ENCODE measurements at places on chromosomes 5 and 9.

GRCh38 chr5:158463938-158464337 is 605.0 kb upstream of the CLINT1 start:
- peak; percentile 6 for DNase-seq

- DNase-seq: no peak
These were observed 59.9 kb downstream of the ZFAND5 start for GRCh38 chr9:72305102-72305546.

GRCh38 chr5:108634617-108635288 is 112.9 kb upstream of the FER start:
- DNase-seq: no peak

DNA sequence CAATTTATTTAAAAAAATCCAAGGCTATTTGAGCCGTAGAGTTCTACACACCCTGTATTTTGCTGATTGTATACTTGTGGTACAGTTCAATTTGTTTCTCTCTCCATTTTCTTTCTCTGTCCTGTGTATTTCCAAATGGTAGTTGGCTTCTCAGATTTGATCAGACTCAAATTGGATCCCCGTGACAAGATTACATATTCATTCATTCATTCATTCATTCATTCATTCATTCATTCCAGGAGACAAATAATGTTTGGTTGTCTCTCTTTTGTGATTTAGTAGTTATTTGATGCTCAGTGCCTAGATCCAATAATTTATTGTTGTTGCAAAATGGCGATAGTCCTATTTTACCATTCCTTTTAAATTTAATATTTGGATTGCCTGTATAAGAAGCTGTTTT is 292.8 kb upstream of the RIOK2 start:
- DNase-seq: no peak

GRCh38 chr9:86287013-86287412 is 4.7 kb upstream of the ISCA1 start:
- DNase-seq: no peak

DNA sequence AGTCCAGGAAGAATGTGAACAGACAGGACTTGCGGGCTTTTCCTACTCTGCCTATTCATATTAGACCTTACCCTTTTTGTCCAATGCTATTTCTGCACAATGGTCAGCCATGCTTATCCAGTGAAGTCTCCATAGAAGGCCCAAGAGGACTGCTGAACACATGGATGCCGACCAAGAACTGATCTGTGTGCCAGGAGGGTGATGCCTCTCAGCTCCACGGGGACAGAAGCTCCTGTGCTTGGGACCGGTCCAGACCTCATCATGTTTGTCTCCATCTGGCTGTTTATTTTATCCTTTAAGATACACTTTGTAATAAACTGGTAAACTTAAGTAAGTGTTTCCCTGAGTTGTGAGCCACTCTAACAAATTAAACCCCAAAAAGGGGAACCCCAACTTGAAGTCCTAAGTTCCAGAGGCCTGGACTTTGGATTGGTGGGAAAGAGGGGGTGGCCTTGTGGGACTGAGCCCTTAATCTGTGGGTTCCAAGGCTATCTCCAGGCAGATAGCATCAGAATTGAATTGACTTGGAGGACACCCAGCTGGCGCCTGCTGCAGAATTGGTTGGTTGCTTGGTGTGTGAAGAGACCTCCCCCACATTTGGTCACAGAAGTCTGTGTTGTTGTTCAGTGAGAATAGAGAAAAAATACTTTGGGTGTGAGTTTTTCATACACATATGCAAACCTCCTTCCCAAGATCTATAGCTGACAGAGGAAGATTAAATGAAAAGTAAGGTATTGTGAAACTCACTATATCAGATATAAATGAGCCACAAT is 57.9 kb upstream of the ANKH start:
- DNase-seq: no peak

- no peak for DNase-seq
These were observed 114.6 kb upstream of the SLC12A2 start for GRCh38 chr5:127969002-127969401.

DNA sequence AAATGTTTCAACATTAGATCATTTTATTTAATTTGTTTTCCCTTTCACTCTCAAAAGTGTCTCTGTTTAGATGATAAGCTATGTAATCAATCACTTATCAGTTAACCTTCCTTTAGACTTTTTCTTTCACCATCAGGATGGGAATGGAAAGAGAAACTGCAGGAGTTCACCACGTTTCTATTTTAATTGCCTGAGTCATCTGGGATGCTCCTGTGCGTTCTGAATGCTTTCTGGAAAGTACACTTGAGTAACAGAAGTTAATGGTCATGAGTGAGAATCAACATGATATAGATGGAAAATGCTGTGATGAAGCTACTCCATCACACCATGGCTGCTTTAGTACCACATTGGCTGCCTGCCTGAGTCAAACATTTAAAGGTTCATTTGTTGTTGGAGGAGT is 783.3 kb upstream of the CDH9 start:
- no peak for DNase-seq

DNA sequence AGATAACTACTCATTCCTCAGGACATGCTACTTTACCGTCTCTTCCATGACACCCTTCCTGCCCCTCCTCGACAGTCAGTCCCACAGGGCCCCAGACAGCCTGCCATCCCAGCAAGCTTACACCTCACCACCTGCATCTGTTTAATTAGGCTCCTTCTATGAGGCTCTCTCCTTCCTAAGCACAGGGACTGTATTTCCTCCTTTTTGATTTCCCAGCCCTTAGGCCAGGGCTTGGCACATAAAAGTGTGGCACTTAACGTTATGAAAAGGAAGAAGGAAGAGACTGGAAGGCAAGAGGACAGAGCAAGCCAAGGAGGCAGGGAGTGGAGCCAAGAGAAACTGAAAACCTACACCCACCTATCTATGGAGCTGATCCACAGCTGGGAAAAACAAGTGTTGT is 146.8 kb downstream of the SIL1 start:
- no peak for DNase-seq

- no peak for DNase-seq
These were observed 173.7 kb downstream of the GABRB2 start for GRCh38 chr5:161372682-161373344.

DNA sequence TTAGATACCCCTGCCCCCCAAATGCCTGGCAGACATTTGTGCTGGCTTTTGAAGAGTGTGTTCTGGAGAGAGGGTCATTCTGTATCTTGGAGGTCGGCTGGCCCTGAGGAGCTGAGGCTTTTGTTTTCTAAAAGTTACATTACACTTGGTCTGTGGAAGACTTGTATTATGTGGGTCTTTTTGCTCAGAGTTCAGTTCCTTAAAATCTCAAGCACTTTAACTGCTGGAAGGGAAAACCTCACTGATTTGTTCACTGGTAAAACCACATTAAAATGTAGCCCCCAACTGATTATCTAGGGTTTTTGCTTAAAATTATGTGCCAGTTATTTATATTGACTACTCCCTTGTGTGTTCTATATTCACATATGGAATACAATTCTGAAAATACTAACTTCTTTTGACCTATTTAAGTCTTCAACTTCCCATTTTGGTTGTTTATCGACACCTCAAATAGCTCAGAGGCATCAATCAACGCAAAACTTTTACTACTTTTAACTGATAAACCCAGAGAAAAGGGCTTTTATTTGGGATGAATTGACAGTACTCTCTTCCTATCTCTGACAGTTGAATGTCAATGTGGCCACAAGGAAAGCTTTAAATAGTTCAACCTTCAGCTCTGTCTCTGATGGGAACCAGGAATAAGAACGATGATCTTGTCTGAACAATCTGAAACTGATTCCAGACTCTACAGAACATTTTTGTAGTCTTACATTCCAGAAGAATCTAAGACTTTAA is 54.0 kb upstream of the MAP3K1 start:
- DNase-seq: no peak

DNA sequence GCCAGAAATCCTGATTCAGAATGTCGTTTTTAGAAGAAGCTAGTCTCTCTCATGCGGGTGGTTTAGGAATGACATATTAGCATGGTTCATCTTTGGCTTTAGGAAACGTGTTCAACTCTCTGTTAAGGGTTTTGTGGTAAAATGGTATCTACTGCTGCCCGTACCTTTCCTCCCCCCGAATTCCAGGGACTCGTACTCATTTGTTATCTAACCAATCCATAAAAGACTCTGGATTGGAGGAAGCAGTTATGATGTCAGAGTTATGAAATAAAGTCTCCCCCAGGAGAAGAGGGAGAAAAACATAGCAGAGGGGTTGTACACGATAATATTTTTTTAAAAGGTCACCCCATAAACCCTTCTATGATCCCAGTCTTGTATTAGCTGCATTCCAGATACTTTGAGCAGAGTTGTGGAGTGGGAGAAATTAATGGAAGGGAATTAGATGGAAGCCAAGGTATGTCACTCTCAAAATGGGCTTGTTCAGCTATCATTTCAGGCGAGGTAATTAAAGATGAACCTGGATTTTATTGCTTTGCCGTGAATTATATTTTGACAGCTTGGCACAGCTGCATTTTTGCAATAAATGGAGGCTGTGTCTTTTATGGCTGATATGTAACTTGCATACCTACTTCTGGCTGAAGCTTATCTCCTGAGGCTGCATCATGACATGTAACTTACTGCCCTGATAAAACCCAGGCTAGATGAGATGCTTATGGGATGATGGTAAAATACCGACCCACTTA is 31.3 kb downstream of the RAI14 start:
- no peak for DNase-seq

DNA sequence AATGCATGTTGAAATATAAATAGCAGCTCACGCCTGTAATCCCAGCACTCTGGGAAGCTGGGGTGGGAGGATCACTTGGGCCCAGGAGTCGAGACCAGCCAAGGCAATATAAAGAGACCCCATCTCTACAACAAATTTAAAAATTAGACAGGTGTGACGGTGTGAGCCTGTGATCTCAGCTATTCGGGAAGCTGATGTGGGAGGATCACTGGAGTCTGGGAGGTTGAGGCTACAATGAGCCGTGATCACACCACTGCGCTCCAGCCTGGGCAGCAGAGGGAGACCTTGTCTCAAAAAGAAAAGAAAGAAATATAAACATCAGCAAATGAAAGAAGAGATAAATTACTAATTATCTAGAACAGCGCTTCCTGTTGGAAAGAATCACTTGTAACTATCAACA is 105.0 kb downstream of the MAPKAP1 start:
- no peak for DNase-seq

- DNase-seq: no peak
These were observed 12.3 kb downstream of the MED10 start for GRCh38 chr5:6365977-6366590.

DNA sequence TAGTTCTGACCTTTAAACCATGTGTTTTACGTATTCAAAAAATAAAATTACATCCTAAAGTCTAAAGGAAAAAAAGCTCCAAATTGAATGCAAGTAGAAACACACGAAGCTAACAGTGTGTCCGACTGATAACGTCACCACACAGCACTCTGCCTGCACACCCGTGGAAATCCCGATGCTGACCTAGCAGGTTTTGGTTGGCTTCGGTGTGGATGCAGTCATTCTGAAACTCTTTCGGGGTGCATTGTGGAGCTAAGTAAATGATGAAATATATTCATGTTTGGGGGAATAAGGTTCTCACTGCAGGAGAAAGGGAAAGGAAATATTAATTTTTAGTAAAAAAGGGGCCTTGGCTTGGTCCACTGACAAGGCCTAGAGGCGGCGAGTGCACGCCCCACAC is 2.0 kb downstream of the RASGEF1C start:
- no peak for DNase-seq

- DNase-seq: no peak
These were observed 18.4 kb upstream of the CATSPER3 start for GRCh38 chr5:134949316-134949715.

GRCh38 chr5:116942622-116943021 is 368.0 kb upstream of the SEMA6A start:
- DNase-seq: no peak

DNA sequence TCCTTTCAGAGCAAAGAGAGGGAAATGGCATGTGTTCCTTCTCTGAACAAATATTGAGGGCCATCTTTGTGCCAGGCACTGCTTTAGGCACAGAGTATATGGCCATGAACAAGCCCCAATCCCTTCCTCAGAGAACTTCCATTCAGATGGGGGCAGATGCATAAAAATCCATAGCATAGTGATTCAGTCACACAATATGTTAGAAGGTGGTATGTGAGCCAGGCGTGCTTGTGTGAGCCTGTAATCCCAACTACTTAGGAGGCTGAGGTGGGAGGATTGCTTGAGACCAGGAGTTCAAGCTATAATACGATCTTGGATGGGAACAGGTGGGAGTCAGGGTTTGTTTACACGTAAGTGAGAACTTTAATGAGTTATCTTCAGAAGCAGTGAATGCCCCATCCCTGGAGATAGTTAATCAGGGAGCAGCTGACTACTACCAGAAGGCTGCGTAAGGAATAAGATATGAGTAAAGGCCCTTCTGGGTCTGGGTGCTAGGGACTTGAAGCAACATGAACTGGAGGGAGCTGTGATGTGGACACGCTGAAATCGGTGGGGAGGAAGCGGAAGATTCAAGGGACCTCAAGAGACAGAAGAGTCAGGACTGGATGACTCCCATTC is 27.1 kb downstream of the NANS start:
- no peak for DNase-seq

- no peak for DNase-seq
These were observed 86.0 kb upstream of the PLPP1 start for GRCh38 chr5:55620766-55621160.

DNA sequence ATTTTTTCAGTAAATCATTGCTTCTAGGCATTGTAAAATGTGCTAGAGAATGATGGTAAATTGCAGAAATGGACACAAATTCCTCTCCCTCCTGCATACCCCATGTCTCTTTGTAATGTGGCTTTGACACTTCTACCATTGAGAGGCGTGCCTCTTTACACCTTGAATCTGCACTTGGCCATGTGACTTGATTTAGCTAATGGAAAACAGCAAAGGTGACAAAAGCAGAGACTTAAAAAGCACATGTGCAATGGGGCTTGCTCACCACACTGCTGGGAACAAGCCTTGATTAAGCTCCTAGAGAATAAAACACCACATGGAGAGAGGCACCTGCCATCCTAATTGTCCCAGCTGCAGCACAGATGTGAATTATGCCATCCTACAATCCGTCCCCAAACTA is 69.9 kb upstream of the NAA35 start:
- DNase-seq: no peak

- DNase-seq: no peak
These were observed 2.3 kb downstream of the VAV2 start for GRCh38 chr9:133989625-133990365.

- DNase-seq: no peak
These were observed 280.2 kb downstream of the CDH12 start for GRCh38 chr5:22572941-22573340.

DNA sequence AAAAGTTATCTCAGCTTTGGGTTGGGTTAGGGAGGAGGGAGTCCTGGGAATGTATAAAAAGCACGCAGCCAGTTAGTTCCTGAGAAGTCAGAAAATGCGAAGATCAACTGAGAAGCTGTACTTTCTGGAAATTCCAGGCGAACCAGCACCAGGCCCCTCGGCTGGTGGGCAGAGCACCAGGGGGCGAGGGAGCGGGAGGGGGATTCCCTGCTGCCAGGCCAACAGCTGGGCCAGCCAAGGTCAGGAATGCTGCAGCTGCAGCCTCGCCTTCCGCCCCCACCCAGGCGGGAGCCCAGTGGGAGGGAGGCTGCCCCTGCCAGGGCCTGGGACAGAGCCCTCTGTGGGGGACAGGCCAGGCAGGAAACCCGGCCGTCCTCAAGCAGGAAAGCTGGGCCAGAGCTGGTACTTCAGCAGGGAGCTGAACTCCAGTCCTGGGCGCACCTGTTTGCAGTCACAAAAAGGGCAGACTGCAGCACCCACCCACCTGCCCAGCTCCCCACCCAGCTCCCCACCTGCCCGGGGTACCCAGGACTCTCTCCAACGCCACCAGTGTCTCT is 35.5 kb downstream of the VAV2 start:
- DNase-seq: no peak

- no peak for DNase-seq
These were observed 686.5 kb upstream of the DMAC1 start for GRCh38 chr9:8486095-8486494.

- DNase-seq: no peak
These were observed 13.9 kb upstream of the CTNNAL1 start for GRCh38 chr9:109027176-109027575.

Data from stimulated activated CD4-positive, alpha-beta T cell treated with anti-CD3 and anti-CD28 coated beads, Interleukin-4, amount 100 ng/mL, for 48 hours (primary cell).